ENCODE measurements at places on chromosomes 13 and 19. TPM values are rescaled to one million over a fixed set of nuclear protein-coding genes. Genes with fewer than 3 reads are reported as not detected.

The LILRA1 gene
- total RNA-seq, result not detected

- H3K36me3 ChIP-seq, result no peaks in the 10 kb centered on the region
- no peak for DNase-seq
- H3K27ac ChIP-seq, result no peak overlapping the region
- no peak overlapping the region for H3K4me3 ChIP-seq
These were observed 18.3 kb upstream of the ZNF112 start for GRCh38 chr19:44374789-44375188.

- no peak overlapping the region for H3K4me3 ChIP-seq
- H3K27ac ChIP-seq, result no peak overlapping the region
- H3K27me3 ChIP-seq, result peaks cover 6% of the 10 kb centered on the region
- DNase-seq, result no peak
- H3K36me3 ChIP-seq, result 0 out of 2 replicates have a peak, but pooled peaks cover 4% of the 10 kb centered on the region
These were observed 4.3 kb upstream of the FBXO17 start for GRCh38 chr19:38979812-38980211.

GRCh38 chr13:91664039-91664438, 265.6 kb downstream of the GPC5 start:
- H3K36me3 ChIP-seq, result peaks cover 8% of the 10 kb centered on the region
- no peak overlapping the region for H3K27ac ChIP-seq
- H3K4me1 ChIP-seq, result no peaks in the 10 kb centered on the region
- H3K4me3 ChIP-seq, result no peak overlapping the region
- no peak for DNase-seq
- H3K27me3 ChIP-seq, result no peaks in the 10 kb centered on the region

DNA sequence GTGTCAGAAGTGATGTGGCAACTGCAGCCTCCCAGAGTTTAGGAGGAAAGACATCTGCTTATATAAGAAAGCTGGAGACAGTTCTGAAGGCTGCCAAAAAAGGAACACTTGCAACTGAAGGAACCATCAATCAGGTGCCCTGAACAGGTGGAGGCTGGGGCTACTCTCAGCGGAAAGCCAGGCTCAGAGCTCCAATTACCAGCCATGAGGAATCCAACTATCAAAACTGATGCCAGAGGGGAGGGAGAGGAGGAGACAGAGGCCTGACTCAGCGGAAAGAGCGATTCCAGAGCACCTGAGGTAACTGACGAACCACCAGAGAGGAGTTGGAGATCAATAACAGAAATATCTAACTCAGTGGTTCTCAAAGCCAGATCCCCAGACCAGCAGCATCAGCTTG, 24.3 kb downstream of the LEUTX start:
- no peak overlapping the region for H3K4me3 ChIP-seq
- no peak for DNase-seq
- peaks cover 14% of the 10 kb centered on the region for H3K27me3 ChIP-seq
- H3K36me3 ChIP-seq, result no peaks in the 10 kb centered on the region
- no peaks in the 10 kb centered on the region for H3K4me1 ChIP-seq

DNA sequence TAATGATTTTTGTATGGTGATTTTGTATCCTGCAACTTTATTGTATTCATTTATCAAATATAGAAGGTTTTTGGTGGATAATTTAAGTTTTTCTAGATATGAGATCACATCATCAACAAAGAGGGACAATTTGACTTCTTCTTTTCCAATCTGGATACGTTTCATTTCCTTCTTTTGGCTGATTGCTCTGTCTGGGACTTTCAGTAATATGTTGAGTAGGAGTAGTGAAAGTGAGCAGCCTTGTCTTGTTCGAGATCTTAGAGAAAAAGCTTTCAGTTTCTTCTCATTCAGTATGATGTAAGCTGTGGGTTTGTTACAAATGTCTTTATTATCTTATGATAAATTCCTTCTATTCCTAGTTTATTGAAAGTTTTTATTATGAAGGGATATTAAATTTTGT, 352.0 kb upstream of the DACH1 start:
- no peak for DNase-seq
- H3K27ac ChIP-seq, result no peak overlapping the region
- no peaks in the 10 kb centered on the region for H3K4me1 ChIP-seq
- H3K4me3 ChIP-seq, result no peak overlapping the region

GRCh38 chr13:48567515-48568369, 34.9 kb upstream of the RCBTB2 start:
- peaks cover 2% of the 10 kb centered on the region for H3K27me3 ChIP-seq
- no peaks in the 10 kb centered on the region for H3K36me3 ChIP-seq
- no peak for DNase-seq

DNA sequence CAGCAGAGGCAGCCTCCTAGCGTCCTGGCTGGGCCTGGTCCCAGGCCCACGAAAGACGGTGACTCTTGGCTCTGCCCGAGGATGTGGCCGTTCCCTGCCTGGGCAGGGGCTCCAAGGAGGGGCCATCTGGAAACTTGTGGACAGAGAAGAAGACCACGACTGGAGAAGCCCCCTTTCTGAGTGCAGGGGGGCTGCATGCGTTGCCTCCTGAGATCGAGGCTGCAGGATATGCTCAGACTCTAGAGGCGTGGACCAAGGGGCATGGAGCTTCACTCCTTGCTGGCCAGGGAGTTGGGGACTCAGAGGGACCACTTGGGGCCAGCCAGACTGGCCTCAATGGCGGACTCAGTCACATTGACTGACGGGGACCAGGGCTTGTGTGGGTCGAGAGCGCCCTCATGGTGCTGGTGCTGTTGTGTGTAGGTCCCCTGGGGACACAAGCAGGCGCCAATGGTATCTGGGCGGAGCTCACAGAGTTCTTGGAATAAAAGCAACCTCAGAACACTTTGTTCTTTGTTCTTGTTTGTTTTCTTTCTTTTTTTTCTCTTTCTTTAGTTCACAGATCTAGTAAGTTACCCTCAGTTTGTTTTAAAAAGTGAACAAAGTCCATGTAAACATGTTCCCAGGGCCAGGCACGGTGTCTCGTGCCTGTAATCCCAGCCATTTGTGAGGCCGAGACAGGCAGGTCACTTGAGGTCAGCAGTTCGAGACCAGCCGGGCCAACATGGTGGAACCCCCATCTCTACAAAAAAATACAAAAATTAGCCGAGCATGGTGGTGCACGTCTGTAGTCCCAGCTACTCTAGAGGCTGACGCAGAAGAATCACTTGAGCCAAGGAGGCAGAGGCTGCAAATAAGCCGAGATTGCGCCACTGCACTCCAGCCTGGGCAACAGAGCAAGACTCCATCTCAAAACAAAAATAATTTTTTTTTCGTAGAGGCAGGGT, 10.2 kb downstream of the ANGPTL4 start:
- H3K27ac ChIP-seq, result no peak overlapping the region
- peaks cover 17% of the 10 kb centered on the region for H3K36me3 ChIP-seq
- no peak overlapping the region for H3K4me3 ChIP-seq
- no peak for DNase-seq
- H3K27me3 ChIP-seq, result no peaks in the 10 kb centered on the region

GRCh38 chr19:35431145-35431807, 16.8 kb upstream of the FFAR2 start:
- DNase-seq, result no peak
- H3K27me3 ChIP-seq, result peaks cover 31% of the 10 kb centered on the region
- H3K36me3 ChIP-seq, result no peaks in the 10 kb centered on the region
- peaks cover 4% of the 10 kb centered on the region for H3K4me1 ChIP-seq
- no peak overlapping the region for H3K27ac ChIP-seq

DNA sequence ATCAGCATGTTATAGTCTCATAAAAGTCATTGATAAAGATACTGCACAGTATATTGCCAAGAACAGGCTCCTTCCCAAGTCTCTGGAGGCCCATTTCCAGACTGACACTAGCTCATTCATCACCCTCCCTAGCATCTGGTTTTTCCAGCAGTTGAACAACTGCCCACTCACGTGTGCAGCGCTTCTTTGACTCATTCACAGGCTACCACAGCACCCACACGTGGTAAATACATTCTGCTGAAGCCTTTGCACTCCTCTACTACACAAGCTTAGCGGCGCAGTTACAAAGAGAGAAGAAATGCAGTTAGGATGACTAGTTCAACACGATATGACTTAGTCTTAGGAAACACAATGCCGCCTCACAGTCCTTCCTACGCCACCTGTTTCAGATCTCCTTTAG, 87.7 kb downstream of the DOCK9 start:
- H3K4me3 ChIP-seq, result 0 out of 2 replicates have a peak overlapping the region, but pooled peaks have one; percentile 22
- H3K27ac ChIP-seq, result peak overlapping the region; percentile 44
- no peaks in the 10 kb centered on the region for H3K36me3 ChIP-seq
- peaks cover 25% of the 10 kb centered on the region for H3K4me1 ChIP-seq

DNA sequence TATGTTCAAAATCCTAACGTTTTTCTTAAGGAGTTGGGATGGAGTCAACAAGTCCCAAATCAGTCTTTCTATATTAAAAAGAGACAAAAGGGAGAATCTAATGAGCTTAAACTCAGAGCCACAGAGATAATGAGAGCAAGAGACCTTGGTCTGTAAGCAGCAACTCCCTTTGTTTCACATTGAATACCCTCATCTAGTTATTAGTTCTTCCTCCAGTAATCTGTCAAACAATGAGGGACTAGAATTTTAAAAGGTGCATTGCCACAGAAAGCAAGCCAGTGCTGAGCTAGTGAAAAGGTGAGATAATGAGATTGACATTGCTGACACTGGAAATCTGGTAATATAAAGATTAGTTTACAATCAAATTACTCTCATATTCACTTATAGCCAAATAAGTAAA, 718.6 kb downstream of the DACH1 start:
- no peak overlapping the region for H3K4me3 ChIP-seq
- no peak overlapping the region for H3K27ac ChIP-seq
- no peaks in the 10 kb centered on the region for H3K27me3 ChIP-seq
- no peak for DNase-seq
- H3K4me1 ChIP-seq, result no peaks in the 10 kb centered on the region

DNA sequence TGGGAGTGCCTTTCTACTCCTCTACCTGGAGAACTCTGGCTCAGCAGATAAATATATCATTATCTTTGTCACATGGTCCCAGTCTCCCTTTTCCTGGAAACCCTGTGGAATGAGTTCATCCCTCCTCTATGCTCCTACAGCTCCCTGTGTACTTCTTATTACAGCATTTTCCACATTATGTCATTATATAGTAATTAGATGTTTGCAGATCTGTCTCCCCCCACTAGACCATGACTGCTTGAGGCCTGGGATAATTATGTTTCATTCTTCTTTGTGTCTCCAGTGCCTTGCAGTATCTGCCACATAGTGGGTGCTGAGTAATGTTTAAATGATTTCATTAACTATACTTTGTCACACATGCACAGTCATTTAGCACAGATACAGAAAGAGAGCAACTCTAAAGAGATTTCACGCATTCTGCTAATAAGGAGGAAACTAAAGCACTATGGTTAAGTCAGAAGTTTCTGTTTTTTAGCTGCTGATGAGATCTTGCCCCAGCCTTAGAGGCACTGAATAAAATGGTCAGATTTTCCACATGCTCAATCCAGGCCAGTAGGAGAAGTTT, 66.1 kb upstream of the DIAPH3 start:
- H3K4me3 ChIP-seq, result no peak overlapping the region
- no peak overlapping the region for H3K27ac ChIP-seq
- no peak for DNase-seq
- H3K36me3 ChIP-seq, result no peaks in the 10 kb centered on the region

DNA sequence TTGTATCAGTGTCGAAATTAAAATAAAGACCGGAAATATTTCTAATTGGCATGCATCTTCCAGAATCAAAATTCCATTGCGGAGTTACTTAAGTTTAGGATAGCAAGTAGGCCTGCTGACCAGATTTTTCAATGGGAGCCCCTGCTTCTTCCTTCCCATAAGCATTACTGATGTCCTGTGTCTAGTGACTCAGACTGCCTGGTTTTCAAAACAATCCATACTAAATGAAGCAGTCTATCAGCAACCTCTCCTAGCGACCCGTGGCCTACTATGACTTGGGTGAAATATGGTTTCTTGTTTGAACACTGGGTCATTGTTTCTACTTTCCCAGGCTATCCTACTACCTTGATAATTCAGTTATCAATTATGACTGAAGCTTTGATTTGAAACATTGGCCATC, 571.6 kb downstream of the TBC1D4 start:
- no peaks in the 10 kb centered on the region for H3K4me1 ChIP-seq
- no peak overlapping the region for H3K27ac ChIP-seq
- peaks cover 3% of the 10 kb centered on the region for H3K27me3 ChIP-seq
- no peak for DNase-seq
